Caco-2 (cell line): ENCODE measurements at places on chromosomes 2 and 18.

- DNase-seq = no peak
Measured at GRCh38 chr2:65057391-65058052, 1.3 kb downstream of the CEP68 start.

DNA sequence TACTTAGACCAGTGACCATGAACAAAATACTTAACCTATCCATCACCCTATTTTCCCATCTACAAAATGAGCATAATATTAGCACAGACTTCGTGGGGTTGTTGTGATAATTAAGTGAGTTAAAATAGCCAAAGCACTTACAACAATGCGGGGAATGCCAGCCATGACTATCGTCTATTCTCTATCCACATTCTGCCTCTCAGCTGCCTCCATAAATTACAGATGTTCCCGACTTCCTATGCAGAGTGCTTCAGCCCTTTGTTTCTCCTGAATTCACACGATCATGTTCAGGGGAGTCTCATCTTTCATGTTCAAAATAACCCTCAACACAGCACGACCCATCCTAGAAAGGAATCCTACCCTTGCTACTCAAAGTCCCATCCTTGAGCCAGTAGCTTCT is 211.6 kb downstream of the EN1 start:
- DNase-seq = no peak

- no peak for DNase-seq
Measured at GRCh38 chr18:44041961-44042360, 638.7 kb upstream of the SETBP1 start.

DNA sequence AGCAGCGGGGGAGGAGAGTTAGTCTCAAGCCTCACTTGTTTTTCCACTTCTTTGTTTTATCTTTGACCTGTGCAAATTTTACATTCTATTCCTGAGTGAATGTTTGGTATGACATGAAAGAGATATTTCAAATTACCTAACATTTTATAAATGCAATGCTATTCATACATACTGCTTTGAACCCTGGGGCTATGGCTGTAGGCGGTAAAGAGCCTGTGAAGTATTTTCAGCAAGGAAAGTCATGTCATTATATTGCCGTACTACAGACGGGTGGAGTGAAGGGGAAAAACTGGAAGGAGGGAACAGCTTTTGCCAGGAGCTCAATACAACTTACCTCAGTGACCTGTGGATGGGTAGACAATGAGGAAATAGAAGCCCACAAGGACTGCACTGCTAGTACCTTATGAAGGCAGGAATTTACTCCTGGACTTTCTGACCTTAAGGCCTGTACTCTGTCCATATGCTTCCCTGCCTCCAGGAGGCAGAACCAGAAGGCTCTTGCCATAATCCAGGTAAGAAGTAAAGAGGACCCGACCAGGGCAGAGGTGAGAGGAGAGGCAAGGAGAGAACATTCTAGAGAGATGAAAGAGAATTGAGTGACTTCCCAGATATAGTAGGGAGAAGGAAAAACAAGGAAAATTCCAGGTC is 28.4 kb upstream of the TET3 start:
- no peak for DNase-seq

GRCh38 chr2:164840930-164841718 is 499 bp downstream of the COBLL1 start:
- DNase-seq = peak; percentile 87

DNA sequence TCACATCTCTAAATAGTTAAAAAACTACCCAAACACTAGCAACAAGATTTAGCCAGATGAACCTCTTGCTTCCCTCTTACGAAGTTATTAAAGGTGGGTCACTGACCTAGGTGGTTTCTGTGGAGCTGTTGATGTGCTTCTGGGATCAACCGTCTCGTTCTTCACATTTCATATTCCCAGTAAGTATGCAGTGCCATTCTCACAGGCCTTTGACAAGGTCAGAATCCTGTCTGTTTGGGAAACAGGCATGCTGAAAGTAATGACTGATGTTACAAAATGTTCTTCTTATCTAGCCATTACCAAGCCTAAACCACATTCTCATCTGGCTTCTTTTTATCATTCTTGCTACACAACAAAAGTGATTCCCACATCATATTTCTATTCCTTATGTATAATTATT is 70.3 kb downstream of the WDR7 start:
- no peak for DNase-seq

GRCh38 chr2:70746094-70746974 is 21.7 kb downstream of the ADD2 start:
- no peak for DNase-seq

- DNase-seq = no peak
Measured at GRCh38 chr2:72846171-72847095, 20.6 kb upstream of the EXOC6B start.

DNA sequence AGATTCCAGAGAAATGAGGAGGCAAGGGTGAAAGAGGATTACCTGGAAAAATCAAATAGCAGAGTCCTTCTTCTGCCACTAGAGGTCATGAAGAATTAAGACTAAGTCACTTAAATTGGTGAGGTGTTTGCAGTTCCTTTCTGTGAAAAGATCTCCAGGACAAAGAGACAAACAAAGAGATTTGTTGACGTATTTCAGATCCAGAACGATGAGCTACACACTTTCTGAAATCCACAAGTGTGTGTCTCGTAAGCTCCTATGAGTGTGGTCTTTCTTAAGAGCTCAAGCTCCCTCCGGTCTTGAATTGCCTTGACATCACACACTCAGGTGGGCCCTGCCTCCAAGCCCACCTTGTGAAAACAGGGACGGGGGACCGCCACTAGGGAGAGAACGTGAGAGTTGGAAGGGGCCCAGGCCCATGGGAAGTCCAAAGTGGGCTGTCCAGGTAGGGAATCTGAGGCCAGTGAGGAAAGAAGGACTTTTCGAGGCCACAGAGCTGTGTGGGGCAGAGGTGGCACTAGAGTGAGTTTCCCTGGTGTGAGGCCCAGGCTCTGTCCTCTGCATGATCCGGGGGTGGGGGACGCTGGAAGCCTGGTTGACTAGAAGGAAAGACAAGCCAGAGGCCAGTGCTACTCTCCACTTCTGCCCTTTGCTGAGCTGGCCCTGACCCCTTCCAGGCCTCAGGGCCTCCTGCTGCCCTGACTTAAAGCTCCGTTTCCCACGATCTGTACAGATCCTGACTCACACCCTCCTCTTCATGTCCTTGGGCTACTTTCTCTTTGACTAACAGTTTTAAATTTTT is 168.1 kb upstream of the NCK2 start:
- peak; percentile 45 for DNase-seq

- DNase-seq = no peak
Measured at GRCh38 chr2:237096911-237097310, 11.2 kb downstream of the COPS8 start.

DNA sequence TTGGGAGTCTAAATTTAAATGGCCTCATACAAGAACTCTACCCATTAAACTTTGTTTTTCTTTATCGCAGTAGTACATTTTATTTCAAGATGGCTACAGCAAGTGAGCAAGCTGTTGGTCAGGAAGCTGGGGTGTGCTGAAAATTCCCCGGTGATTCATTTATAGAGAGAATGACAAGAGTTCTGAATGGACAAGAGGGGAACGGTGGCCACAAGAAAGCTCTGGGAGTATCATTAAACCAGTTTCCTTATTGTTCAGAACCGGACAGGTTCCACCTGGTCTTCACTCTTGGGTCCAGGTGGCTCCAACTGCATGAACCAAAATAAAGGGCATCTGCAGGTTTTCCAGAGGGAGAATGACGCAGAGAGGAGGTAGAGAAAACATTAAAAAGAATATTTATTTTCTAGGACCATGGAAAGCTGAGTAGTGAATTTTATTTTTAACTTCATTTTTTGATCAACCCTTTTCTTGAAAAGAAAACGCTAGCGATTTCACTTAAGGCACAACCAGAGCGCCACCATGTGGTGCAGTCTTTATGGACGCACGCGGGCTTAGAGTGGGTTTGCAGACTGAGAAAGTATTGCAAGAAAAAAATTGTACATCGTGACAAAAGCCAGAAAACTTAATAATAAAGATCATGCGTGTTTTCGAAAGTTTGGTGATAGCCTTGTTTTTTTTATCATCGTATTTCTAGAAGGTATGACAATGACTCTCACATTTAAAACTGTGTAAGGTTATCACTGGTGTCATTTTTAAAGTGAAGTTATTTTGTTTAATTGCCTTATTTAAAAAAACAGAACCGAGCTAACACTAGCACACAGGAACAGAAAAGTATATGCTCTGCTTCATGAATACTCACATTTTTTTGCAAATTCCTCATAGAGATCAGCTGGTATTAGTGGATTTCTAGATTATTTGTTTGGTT is 97.9 kb upstream of the NOL4 start:
- DNase-seq = no peak

DNA sequence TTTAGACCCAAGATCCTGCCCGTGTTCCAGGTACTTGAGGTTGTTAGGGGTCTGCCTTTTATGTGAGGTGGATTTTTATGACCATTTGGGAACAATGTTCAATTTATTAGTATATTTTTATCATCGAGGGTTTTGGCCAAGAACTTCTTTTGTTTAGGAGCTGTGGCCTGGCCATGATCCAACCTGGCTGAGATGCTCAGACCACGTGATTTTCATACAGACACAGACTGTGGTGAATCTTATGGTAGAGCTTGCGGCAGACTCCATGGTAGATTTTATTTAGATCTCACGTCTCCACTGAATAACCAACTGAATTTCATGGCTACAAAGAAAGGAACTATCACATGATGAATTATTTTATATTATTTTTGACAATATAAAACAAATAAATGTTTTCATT is 405.5 kb upstream of the VWC2L start:
- no peak for DNase-seq

DNA sequence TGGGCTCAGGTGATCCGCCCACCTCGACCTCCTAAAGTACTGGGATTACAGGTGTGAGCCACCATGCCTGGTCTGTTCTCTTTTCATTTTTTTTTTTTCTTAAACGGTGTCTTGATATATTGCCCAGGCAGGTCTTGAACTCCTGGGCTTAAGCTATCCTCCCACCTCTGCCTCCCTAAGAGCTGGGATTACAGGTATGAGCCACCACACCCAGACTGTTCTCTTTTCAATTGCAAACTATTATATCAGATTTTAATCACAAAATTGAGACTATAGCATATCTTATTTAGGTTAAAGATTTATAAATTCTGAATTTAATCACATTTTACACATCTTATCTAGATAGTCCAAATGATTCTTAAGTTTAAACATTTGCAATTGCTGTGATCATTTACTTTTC is 15.5 kb upstream of the ACTR2 start:
- DNase-seq = no peak

DNA sequence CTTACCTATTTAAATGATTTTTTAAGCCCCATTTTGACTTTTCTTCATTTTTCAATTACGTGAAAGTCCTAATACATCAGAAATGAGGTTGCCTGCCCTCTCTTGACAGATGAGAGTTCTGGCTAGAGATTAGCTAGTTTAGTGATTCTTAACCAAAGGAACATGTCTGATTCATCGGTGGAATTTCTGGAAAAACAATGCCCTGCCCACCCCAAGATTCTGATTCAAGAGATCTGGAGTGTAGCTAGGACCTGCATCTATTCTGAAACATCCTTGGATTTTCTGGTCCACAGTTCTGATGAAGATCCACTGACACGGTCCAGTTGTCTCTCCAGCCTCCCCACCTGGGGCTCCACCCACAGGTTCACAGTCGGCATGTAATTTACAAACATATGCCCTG is 111.2 kb downstream of the KLF7 start:
- DNase-seq = no peak

DNA sequence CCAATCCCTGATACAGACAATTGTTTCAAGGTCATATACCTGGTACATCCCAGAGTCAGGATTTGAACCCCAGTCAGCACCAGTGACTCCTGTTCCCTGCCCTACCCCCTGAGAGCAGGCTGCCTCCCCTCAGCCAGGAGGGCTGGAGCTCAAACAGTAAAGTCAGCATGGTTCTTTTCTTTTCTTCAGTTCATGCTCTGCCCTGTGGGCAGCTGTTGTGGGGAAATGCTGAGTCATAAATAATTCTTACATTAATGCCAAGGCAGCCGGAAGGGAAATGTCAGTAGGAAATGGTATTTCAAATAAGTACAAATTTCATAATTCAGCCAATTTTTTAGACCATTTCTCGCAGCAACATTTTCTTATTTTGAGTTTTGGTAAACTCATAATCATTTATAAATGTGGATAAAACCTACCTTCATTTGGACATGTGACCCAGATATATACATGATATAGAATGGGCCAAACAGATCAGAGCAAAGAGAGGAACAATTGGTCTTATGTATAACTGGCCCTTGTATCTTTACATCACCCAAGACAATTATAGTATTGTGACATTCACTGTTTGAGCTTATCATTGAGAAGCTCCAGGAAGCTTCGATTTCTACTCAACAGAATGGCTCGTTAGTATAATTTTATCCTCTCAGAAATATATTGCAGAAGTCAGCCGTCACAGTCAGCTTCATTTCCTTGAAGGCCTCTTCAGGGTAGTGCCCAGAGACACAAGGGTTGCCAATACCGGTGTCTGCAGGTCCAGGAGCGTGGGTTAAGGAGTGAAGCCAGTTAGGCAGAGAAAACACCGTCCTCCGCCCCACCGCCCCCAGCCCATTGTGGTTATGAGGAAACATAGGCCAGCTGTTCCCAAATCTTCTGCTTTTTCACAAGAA is 28.0 kb upstream of the SCYGR1 start:
- no peak for DNase-seq

- no peak for DNase-seq
Measured at GRCh38 chr2:77104554-77104953, 417.6 kb downstream of the LRRTM4 start.

DNA sequence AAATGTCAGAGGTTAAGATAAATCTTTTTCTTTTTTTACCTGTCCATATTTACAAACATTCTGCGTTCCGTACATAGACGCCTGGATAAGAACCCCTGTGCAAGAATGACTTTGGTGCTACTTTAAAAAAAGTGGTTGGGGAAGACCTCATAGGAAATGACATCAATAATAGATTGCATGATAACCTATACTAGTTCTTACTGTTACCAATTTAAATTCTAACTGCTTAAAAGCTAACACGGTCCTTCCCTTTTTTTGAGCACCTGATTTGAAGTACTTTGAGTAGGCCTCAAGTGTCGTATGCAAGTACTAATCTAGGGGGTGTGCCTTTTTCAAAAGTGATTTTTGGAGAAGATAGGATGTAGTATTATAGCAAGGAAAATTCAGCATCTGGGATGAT is 2.1 kb downstream of the SLC39A10 start:
- DNase-seq = no peak

DNA sequence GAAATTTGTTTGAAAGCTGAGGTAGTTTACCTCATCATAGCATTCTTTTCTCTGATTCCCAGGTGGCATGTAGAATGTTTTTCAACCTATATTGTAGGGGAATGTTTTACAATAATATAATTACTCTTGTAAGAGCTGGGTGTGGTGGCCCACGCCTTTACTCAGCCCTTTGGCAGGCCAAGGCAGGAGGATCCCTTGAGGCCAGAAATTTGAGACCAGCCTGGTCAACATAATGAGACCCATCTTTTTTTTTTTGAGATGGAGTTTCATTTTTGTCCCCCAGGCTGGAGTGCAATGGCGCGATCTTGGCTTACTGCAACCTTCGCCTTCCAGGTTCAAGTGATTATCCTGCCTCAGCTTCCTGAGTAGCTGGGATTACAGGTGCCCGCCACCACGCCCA is 3.6 kb downstream of the USP39 start:
- DNase-seq = no peak

DNA sequence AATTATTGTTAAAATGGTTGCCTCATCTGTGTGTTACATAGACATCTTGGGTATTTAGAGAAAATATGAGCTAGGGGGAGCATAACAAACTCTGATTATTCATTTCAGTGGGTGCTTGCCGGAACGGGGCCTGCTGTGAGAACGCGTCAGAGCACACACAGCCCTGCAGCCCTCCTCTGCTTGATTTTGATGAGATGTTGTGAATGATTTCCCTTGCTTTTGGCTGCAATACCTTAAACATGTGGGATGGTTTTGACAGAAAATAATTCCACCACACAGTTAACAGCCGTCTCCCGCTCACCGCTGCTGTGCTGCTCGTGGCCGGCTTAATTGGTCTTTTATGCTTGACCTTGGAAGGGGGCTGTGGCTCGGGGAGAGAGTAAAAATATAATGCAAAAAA is 49.9 kb upstream of the TXNDC2 start:
- no peak for DNase-seq
